GM12864 (cell line): ENCODE measurements at places on chromosomes 2 and 18.

DNA sequence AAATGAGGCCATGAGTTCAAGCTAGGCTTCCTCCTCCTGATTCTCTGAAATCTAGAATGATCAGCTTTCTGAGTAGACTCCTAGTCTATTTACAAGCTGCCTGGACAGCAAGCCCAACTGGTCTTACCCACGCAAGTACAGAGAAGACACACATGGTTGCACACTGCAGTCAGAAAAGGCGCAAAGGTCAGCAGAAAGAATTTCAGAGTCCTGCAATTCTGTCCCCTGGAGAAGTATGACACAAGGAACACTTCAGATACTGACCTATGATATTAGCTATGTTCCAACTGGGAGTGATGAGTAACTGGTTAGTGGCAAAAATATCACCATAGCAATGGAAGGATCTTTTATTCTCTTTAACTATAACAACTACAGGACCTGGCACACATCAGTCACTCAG lies 336.1 kb upstream of the PKDCC start:
- no peak for DNase-seq

GRCh38 chr18:64244571-64244970 lies 95.7 kb upstream of the LINC00305 start:
- DNase-seq, result no peak

DNA sequence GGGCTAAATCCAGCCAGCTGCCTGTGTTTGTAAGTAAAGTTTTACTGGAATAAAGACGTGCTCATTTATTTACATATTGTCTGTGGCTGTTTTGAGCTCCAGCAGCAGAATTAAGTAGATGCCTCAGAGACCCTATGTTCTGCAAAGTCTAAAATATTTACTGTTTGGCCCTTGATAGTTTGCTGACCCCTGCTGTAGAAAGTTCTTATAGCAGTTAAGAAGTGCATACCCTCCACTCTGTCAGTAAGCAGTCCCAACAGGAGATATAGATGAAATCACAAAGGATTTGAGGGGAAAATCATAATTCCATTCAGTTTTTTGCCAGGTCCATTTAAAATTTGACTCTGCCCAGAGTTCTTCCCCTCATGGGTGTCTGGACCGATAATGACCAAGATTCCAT lies 50.1 kb upstream of the ITM2C start:
- DNase-seq, result no peak

DNA sequence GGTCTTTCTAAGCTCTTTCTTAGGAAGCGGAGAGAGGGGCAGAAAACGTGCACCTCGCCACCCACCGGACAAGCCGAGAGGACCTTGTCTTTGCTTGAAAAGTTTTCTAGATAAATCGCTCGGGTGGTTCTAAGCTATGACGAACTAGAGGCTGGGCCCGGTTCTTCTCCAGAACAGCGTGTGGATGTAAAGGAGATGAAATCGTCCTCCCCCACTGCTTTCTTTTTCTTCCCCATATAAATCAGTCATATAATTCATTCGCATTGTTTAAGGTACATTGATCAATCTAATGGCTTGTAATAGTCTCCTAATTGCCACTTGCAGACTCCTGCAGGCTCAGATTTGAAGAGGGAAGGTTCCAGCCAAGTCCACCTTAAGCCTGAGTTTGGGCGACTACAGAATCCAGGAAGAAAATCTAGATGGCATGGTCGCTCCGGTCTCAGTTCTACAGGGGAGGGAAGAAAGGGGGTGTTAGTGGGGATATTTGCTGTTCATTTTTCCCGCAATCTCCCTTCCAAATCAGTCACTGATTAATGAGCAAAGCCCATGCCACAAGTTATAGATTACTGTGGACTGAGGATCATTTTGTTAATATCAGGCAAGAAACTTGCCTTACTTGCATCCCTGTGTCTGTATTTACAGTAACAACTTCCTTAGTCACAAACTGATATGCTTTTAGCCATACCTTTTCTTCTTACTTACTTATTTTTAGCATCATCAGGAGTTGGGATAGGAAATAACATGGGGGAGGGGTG lies 5.6 kb upstream of the SP9 start:
- no peak for DNase-seq

DNA sequence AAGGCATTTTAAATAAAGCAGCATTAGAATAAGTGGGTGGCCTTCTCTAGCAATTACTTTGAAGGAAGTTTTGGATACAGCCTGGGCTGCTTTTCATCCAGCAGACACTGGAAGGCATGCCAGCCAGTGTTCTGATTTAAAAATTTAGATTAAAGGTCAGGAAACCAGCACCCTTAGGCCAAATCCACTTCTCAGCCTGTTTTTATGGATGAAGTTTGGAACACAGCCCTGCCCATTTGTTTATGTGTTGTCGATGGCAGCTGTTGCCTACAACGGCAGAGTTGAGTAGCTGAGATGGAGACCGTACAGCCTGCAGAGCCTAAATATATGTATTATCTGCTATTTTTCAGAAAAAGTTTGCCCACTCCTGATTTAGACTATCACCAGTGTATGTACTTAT lies 313.6 kb upstream of the ACVR2A start:
- no peak for DNase-seq
